ENCODE measurements at places on chromosomes 1 and 21.

DNA sequence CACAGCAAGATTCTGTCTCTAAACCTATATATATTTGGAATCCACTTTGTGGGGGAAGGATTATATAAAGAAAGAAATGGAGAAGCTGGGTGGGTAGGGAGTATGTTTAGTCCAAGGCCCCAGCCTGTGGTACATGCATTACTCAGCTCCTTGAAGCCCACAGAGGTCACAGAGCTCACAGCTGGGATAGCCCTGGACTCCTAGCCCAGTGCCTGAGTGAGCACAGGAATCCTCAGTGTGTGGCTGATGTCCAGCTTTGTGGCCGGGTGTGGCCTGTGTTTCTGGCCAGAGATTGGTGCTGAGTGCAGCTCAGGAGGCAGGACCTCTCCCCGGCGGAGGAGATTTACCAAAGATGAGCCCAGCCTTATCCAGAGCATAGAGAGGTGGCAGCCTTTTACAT lies 7.6 kb downstream of the CAPN9 start:
- no peak for DNase-seq

DNA sequence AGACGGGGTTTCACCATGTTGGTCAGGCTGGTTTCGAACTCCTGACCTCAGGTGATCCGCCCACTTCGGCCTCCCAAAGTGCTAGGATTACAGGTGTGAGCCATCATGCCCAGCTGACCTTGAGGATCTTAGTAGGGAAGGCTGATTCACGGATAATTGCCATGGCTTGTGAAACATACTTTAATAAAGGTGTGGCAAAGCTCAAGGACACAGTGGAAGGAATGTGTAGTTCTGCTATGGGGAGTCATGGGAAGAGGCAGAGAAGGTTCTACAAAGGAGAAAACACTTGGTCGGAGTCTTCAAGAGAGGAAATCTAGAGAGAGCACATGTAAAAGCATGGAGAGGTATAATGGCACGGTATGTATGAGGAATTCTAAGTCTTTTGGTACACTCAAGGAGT lies 12.7 kb upstream of the PTCH2 start:
- DNase-seq = no peak

GRCh38 chr1:109225308-109225707 lies 11.6 kb downstream of the SARS1 start:
- DNase-seq = no peak

- no peak for DNase-seq
Measured at GRCh38 chr1:109432336-109432735, 6.1 kb upstream of the PSMA5 start.

DNA sequence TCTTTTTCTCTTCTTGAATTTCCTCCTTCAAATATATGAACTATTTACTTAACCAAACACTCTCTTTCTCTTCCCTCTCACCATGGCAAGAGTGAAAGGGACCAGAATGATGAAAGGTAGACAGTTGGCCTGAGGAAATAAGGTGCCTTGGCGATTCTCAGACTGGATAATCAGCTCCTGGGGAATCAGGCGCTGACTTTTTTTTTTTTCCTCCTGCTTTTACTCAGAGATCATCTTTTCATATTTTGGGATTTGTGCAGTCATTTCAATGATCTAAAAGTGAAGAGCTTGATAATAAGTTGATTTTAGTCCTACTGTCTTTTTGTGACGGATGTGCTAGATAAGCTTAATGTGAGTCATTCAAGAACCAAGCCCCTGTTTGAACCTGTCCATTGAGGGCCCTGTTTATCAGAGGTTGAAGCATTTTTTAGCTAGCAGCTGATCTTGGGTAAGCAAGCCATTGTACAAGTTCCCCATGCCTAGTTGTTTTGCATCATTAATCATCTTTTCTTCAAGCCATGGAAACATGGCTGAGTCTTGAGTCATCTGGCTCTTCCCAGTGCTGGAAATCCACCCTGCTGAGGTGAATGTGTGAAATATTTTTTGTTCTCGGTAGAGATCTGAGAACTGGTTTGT lies 40.8 kb downstream of the ITSN1 start:
- DNase-seq = no peak

GRCh38 chr1:91582431-91582921 lies 81.8 kb downstream of the CDC7 start:
- DNase-seq = no peak

- no peak for DNase-seq
Measured at GRCh38 chr1:186491336-186491735, 30.4 kb upstream of the PDC start.

DNA sequence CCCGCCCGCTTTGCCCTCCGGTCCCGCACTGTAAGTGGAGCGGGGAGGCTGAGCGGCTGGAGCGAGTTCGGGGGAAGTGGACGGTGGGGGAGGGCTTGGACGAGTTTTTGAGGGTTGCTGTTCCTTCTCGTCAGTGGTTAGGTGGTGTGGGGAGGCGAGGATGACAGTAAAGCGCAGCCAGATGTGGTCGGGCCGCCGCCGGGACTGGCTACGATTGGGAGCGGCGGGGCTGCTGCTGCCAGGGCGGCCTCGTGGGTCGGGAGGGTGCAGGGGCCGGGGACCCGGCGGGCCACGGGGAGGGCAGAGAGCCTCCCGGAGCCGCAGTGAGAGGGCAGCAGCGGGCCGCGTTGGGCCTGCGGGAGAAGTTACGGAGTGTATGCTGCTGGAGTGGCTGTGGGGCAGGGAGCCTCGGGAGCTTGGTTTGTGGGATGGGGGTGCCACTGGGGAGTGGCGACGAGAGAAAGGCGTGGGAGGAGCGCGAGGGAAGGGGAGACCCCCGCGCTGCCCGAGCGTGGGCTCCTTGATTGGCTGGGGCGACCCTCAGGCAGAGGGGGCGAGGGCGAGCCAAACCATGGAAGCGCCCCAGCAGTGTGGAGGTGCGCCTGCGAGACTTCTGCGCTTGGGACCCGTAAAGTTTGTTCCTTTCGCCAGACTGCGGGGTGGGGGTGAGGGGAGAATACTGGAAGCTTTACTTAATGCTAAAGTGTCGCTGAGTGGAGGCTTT lies 2.1 kb downstream of the ADGRL2 start:
- no peak for DNase-seq

GRCh38 chr1:52179073-52179472 lies 37.2 kb downstream of the ZFYVE9 start:
- DNase-seq = no peak

DNA sequence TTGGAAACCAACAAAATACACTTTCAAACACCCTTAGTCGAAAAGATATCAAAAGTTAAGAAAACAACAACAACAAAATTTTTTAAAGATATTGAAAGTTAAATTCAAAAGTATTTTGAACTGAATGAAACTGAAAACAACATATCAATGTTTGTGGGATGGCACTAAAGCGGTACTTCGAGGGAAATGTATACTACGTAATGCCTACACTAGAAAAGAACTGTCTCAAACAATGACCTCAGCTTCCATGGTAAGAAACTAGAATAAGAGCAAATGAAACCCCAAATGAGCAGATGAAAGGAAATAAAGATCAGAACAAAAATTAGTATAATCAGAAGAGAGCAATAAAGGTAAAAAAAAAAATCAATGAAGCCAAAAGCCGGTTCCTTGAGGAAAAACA lies 6.1 kb downstream of the CBR1 start:
- no peak for DNase-seq

DNA sequence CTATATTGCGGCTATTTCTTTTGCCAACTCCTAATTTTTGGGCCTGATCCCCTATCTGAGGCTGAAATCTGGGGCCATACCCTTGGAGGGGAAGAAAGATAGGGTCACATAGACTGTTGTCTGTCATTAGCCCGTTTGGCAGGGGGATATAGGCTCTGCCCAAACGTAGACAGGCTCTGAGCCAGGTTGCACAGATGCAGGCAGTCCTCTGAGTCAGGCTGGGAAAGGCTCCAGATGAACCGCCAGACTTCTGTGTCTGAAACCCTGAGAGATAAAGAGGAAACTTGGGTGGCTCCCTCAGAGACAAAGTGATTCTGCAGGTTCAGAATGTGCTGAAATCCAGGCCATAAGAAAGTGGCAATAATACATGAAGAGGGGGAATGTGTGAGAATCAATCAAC lies 4.0 kb upstream of the CAP1 start:
- no peak for DNase-seq

- no peak for DNase-seq
Measured at GRCh38 chr1:226984521-226985238, 44.6 kb downstream of the COQ8A start.

- DNase-seq = no peak
Measured at GRCh38 chr1:187794561-187794960, 965.8 kb downstream of the PLA2G4A start.

GRCh38 chr1:208208132-208208487 lies 36.1 kb downstream of the PLXNA2 start:
- DNase-seq = no peak

- DNase-seq = no peak
Measured at GRCh38 chr1:30405081-30405480, 318.3 kb downstream of the MATN1 start.

DNA sequence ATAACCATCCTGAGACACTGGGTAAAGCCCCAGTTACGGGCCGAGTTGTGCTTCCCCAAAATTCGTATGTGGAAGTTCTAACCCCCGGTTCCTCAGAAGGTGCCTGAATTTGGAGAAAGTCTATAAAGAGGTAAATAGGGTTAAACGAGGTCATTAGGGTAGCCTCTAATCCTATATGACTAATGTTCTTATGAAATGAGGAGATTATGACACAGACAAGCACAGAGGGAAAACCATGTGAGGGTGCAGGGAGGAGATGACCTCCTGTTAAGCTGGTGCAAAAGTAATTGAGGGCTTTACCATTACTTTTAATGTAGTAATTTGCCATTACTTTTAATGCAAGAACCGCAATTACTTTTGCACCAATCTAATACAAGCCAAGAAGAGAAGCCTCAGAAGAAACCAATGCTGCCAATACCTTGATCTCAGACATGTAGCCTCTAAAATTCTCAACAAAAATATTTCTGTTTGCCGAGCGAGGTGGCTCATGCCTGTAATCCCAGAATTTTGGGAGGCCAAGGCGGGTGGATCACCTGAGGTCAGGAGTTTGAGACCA lies 260.8 kb downstream of the GPATCH2 start:
- DNase-seq = no peak

DNA sequence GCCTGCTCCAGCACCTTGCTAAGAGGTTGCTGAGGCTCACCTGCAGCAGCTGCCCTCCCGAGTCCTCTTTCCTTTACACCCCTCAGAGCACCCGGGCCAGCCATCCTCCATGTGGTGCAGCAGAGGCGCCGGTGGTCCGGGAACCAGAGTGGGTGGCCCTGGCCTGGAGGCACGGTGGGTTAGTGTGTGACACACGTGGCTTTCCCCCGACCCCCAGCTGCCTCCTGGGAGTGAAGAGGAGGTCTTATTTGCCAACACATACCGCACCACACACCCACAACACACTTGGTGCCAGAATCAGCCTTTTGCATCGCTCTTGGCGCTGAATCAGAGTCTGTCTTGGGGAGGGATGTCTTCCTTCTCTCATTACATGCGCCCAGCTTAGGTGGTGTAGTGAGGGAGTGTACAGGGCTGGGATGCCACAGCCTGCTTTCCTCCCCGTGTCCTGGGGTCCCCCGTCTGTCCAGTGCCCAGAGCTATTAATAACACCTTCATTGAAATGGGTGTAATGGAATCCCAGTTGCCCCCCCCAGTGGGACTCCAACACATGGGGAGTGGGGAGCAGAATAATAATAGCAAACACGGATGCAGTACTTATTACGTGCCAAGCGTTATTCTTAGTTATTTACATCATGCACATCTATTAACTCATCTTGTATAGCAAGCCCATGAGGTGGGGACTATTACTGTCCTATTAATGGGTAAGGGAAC lies 38.2 kb downstream of the MAPKAPK2 start:
- DNase-seq = peak; percentile 18

DNA sequence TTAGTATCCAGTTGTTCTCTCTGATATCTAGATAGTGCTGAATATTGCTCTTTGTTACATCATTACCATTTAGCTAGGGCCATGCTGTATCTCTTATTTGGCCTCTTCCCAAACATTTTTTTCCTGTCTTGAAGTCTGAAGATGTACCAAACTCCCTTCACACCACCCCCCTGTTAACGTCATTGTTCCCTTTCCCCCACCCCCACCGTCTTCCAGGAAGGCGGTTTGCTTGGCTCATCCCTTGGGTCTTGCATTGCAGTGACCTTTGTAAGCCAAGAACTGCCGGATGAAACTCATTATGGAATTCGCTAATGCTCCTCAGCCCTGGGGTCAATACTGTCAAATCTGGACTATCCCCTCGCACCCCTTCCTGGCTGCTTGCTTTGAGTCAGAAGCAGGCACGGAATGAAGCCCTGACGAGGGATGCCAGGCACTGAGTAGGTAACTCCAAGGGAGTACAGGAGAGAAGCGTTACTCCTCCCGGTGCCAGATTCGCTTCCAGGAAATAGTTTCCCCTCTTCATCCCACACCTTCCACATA lies 283.1 kb downstream of the TM2D1 start:
- no peak for DNase-seq

GRCh38 chr1:27605796-27606707 lies 2.1 kb upstream of the AHDC1 start:
- DNase-seq = peak; percentile 70

DNA sequence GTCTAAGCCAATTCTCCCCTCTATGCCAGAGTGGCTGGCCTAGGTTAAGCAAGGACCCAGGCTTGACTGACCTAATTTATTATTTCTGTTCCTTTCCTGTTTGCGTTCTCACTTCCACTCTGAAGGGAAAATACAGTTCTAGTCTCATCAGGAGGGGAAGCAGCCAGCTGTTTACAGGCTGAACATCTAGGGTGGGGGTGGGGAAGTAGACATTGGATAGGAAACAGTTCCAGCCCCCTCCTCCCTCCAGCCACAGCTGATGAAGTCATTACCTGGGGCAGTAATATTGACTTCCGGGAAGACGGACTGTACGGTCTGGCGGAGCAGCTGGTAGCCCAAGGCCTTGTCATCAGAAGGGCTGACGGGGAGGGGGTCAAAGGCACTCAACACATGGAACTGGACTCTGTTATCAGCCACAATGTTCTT lies 17.6 kb downstream of the PM20D1 start:
- DNase-seq = no peak

DNA sequence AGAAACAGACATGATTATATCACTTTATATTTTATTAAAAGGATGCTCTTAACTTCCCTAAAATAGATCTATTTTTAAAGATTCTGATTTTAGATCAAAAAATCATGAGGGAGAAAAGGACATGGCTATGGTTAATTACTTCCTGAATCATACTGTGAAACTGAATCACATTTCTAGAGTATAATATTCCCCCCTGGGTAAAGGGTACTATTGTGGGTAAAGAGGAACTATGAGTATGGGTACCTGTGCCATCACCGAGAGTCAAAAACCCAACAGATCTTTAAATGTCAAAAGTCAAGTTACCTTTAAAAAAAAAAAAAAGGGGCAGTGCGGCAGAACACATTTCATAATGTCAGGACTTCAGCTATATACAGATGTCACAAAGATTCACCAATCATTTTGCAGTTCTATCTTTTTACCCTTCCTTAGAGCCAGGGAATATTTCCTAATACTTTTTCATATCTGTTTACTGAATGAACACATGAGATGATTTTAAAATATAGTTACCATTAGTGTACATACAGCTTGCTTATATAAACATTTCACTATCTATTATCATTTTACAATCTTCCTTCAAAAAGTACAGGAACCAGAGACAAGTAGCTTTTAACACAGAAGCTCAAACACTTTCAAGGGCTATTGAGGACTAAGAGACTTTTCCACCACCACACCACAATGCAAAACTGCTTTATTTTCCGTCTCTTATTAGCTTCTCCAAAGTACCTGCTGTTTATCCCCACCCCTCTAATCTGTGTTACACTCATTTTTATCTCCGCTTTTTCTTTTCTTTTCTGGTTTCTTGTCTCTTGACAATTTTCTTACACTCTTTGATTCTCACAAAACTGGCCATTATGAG lies 45.0 kb downstream of the EVI5 start:
- no peak for DNase-seq

GRCh38 chr1:159862557-159862956 lies at the start of gene VSIG8:
Gene VSIG8, minus strand, starts transcription at chr1:159862657. Its CDS starts 136 bp downstream, at chr1:159862521.
- no peak for DNase-seq

- no peak for DNase-seq
Measured at GRCh38 chr1:112196731-112197130, 199.3 kb upstream of the CTTNBP2NL start.
